ENCODE measurements at places on chromosomes 2 and 18.

DNA sequence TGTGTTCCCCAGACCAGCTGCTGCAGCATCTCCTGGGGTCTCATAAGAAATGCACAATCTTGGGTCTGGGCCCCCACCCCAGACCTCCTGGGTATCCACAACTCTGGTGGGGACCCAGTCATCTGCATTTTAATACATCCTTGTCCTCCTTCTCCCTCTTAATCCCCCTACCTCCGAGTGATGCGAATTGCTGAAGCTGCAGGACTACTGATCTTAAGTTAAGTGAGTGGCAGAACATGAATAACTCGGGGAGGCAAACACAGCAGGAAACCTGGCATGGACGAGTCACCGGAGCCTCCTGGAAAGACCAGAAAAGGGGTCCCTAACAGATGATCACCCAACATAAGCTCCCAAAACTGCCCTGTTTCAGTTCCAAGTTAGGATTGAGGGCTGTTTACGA, 283.2 kb upstream of the MGAT5 start:
- DNase-seq: no peak

- no peak for DNase-seq
Observed at GRCh38 chr2:29110916-29111535, 4.2 kb upstream of the CLIP4 start.

GRCh38 chr2:100238471-100238870, 83.8 kb downstream of the LONRF2 start:
- DNase-seq: no peak

- DNase-seq: no peak
Observed at GRCh38 chr2:51697095-51697494, 665.2 kb upstream of the NRXN1 start.

- no peak for DNase-seq
Observed at GRCh38 chr2:221283896-221284545, 288.1 kb downstream of the EPHA4 start.

DNA sequence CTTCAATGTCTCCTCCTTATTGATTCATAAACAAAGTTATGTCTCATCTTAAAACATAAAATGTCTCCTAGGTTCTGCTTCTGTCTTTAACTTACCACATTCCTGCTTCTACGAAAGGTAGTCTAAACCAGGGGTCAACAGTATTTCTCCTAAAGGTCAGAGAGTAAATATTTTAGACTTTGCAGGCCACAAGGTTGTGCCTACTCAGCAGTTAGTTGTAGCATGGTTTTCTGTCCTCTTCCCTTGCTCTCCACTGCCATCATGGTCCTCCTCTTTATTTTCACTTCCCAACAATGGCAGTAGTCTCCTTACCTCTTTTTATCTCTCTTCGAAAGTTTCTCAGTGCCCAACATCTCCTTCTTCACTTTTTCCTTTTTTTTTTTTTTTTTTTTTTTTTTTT, 68.3 kb upstream of the LRP1B start:
- no peak for DNase-seq

DNA sequence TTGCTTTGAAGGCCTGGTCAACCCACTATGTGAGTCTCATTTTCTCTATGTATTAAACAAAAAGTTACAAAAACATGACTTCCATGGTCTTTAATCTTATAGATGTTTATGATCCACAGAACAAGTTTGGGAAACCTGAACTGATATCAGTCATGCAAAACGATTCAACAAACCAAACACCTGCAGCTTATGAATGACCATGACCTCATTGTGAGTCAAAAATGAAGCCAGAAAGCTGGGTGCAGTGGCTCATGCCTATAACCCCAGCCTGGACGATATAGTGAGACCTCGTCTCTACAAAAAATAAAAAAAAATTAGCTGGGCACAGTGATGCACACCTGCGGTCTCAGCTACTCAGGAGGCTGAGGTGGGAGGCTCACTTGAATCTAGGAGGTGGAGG, 270.4 kb upstream of the CCDC68 start:
- DNase-seq: no peak

GRCh38 chr2:203973000-203973399, 36.4 kb downstream of the ICOS start:
- DNase-seq: no peak

DNA sequence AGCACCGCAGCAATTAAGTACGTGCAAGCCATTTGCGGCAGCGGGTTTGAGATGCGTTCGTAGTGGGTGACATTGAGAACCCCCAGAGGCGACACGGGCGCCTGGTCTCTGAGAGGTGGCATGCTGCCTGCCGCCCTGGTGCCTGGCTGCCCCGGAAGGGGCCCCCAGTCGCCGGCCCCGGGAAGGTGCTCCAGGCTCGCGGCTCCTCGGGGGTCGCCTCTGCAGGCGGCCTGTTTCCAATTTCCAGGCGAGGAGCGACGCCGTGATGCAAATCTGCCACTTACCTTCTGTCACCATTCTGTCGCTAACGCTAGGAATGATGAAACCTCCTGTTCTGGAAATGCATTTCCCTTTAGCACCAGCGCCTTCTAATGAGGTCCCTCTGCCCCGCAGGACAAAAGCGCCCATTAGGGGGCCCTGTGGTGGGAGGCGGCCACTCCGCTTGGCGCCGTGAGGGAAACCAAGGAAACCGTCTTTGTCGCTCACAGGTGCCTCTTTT, 13.0 kb downstream of the KIF5C start:
- DNase-seq: no peak

- DNase-seq: no peak
Observed at GRCh38 chr2:42923580-42924417, 131.4 kb upstream of the HAAO start.

Measured in GF-D8 (cell line).